NCI-H1092 treated with DMSO at 0.1 percent for 48 hours (cell line): ENCODE measurements at places on chromosomes 12 and 14.
A peak's percentile ranks its signal among the peaks of the same experiment; 100 is the strongest.

GRCh38 chr12:6778217-6778573 lies 5.9 kb downstream of the LAG3 start:
- DNase-seq = no peak

- no peak for DNase-seq
Measured at GRCh38 chr14:49105512-49105911, 480.7 kb downstream of the RPS29 start.

DNA sequence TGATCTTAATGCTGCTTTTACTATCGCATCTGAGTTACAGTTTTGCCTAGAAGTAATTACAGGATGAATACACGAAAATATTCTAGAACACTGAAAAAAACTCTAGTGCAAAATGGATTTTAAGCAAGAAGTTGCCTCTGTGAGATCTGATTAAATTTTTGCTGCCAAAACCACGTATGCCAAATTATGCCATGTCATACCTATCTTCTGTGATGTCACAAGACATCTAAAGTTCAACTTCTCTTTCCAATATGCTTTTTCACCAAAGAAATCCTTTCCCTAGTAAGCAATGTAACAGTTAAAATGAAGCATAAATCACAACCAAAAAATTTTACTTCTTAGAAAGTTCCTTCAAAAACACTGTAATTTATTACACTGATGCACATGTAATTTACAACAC lies 39.6 kb downstream of the HECTD4 start:
- DNase-seq = no peak

DNA sequence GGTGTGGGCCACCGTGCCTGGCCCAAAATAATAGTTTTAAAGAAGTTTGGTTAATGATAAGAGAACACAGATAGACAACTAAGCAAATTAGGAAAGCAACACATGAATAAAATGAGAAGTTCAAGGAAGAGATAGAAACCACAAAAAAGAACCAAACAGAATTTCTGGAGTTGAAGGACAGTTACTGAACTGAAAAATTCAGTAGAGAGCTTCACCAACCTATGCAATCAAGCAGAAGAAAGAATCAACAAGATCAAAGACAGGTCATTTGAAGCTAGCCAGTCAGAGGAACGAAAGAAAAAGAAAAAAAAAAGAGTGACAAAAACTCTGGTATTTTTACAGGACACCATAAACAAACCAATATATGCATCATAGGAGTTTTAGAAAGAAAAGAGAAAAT lies 15.4 kb upstream of the KRT83 start:
- no peak for DNase-seq

GRCh38 chr12:6226002-6226678 lies 25.9 kb downstream of the CD9 start:
- no peak for DNase-seq

- DNase-seq = peak; percentile 18
Measured at GRCh38 chr12:12523229-12523628, 39.4 kb downstream of the DUSP16 start.

DNA sequence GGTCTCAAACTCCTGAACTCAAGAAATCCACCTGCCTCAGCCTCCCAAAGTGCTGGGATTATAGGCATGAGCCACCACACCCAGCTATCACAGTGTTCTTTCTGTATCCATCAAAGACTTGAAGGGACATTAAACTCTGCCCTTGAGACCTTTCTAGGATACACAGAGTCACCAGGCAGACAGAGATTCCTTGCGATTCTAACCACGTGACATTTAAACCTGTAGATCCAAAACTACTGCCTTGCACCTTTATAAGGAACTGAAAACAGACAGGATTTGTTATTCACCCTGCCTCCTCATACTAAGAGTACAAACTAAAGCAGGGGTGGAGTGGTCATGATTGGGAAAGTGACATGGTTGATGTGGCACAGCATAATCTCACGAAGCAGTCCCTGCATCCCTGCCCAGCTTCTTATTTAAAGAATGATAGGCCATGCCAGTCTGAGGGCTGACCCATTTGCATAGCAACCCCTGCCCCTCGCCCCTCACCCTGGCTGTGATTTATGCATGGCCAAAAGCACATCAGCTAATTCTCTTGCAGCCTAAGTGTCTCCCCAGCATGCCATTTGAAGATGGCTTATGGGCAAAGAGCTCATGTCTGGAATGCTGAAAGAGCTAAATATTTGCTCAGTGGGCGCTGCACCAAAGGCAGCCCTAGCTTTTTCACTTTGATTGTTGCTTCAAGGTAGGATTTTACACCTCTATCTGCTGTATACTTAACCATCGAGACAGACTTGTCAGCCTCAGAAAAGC lies 43.2 kb upstream of the MYBPC1 start:
- no peak for DNase-seq

DNA sequence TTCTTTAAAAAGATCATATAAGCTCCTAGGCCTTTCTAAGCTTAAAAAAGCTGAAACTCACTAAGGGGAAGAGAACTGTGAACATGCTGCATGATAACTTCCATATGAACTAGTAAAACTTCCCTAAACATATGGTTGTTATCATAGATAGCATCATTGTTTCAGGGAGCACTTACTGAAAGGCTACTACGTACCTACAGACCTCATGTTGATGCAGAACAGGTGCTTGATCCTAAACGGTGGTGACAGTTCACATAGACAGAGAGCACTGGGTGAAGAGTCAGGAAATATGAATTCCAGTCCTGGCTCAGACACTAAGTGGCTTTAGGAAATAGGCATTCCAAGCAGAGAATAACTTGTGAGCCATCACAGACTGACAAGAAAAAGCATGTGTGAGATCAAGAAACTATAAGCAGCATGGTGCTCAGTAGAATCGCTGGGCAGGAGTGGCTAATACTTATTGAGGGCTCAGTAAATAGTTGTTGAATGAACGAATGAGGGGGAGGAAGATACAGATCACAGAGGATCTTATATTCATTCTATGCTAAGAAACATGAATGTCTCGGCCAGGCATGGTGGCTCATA lies 78.4 kb upstream of the NUDT4 start:
- no peak for DNase-seq
